ENCODE measurements at places on chromosomes 1 and 21.
A peak's percentile ranks its signal among the peaks of the same experiment; 100 is the strongest.

GRCh38 chr21:15028186-15028585 is 36.6 kb downstream of the NRIP1 start:
- no peak for DNase-seq

- DNase-seq: no peak
Observed at GRCh38 chr1:56658254-56658653, 13.1 kb downstream of the PRKAA2 start.

GRCh38 chr1:29298246-29298645 is 61.9 kb downstream of the PTPRU start:
- no peak for DNase-seq

DNA sequence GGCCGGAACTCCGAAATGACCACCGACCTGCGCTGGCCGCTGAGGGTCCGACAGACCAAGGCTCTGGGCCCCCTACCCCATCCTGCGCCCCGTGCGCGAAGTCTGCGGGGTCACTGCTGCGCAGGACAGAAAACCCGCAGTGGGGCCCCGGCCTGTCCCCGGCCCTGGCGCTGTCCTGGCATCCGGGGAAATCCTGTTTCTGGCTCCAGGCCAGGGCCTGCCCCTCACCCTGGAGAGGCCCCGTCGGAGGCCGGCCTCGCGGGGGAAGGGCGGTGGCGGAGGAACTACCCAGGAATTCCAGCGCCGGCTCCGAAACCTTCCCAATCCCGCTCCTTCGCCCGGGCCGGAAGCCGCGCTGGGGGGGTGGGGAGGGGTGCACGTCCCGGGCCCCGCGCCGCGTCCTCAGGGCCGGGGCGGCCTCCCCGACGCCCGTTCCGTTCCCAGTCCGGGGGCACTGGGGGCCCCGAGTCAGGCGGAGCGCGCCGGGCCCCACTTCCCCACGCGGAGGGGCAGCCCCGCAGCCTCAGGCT is 77.0 kb downstream of the MORN1 start:
- peak; percentile 62 for DNase-seq

- DNase-seq: no peak
Observed at GRCh38 chr1:179177182-179177581, 52.3 kb downstream of the ABL2 start.

GRCh38 chr1:43552813-43553212 is 22.1 kb downstream of the PTPRF start:
- peak; percentile 83 for DNase-seq
